ENCODE measurements at places on chromosomes 16 and 17.

DNA sequence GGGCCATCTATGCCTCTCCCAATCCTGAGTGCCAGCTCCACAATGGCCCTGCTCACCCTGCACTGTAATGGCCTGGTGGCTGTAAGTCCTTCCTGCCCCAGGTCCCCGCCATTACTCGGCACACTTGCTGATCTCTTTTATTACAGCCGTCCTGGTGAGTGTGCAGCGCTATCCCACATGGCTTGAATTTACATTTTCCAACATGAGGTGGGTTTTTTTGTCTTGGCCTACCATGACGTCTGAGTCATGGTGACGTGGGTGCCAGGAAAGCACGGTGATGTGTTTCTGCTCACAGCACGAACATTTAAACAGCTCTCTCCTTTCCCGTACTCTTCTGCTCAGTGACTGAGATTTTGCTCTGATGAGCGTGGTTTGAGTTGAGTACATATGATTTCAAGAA lies 55.2 kb upstream of the FOXF1 start:
- DNase-seq = peak; percentile 75

DNA sequence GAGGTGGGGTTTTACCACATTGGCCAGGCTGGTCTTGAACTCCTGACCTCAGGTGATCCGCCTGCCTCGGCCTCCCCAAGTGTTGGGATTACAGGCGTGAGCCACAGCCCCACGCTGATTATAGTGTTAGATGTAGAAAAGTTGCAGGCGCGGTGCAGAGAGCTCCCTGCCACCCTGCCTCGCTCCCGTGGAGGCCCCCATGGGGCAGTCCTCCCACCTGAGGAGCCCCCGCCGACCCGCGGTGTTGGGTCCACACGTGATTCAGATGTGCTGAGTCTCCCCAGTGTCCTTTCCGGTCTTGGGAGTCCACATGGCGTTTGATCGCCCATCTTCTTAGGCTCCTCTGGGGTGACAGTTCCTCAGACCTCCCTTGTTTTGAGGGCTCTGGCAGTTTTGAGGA lies 5.2 kb upstream of the RPL13 start:
- DNase-seq = no peak

- no peak for DNase-seq
Observed at GRCh38 chr17:56933151-56933745, 19.4 kb upstream of the TRIM25 start.

GRCh38 chr17:73826872-73827228 lies 182.6 kb upstream of the SDK2 start:
- DNase-seq = no peak

- peak; percentile 93 for DNase-seq
Observed at GRCh38 chr17:56756536-56756935, 77.2 kb downstream of the C17orf67 start.

- DNase-seq = no peak
Observed at GRCh38 chr16:66082424-66082823, 284.1 kb upstream of the CDH5 start.

DNA sequence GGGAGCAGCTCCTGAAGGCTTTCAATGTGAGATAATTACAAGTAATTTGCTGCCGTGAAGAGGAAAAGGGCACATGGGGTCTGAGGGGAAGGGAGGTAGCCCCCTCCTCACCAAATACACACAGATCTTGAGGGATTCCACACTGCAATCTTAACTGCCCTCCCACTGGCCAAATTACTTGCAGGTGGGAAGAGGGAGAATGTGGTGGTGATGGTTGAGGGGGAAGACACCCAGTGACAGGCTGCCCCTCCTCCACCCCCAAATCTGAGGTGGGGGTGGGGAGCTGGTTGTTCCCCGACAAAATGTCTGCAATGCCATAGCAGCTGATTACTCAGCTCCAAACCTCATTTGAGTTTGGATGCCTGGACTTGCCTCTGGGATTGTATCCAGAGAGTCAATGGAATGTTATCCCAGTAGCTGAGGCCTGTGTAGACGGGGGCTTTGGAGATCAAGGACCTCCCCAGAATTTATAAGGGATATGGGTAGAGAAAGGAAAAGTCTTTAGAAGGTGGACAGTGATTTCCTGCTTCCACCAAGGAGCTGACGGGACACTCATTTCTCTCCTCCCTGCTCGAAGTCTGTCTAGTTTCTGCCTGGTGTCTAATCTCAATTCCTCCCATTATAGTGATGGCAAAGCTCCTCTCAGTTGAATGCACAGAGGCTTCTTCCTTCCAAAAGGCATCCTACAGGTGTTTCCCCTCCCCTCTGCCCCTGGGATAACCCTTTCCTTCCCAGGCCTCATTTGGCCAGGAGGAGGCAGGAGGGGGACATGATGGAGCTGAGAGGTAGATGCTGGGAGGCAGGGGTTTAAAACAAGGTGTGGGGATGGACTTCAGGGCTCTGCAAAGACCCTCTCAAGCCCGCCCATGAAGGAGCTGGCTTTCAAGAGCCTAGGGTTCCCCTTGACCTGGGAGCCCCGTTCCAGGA lies 8.7 kb downstream of the DLX4 start:
- DNase-seq = no peak

GRCh38 chr17:82019690-82020571 lies 2.7 kb downstream of the CENPX start:
- DNase-seq = no peak

GRCh38 chr17:17080181-17080631 lies 37.9 kb downstream of the MPRIP start:
- DNase-seq = no peak

DNA sequence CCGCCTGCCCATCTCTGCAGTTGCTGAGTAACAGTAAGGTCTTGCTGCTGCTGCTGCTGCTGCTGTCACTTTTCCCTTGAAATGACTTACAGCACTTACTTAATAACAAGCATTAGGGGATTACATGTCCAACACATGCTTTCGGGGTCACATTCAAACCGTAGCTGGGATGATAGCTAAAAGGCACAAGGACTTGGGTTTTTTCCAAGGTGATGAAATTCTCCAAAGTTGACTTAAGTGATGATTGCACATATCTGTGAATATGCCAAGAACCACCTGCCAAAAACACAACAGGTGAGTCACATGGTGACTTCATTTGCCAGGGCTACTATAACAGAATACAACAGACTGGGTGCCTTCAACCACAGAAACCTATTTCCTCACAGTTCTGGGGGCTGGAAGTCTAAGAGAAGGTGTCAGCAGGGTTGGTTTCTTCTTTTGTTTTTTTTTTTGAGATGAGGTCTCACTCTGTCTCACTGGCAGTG lies 121.9 kb upstream of the TNRC6C start:
- no peak for DNase-seq

DNA sequence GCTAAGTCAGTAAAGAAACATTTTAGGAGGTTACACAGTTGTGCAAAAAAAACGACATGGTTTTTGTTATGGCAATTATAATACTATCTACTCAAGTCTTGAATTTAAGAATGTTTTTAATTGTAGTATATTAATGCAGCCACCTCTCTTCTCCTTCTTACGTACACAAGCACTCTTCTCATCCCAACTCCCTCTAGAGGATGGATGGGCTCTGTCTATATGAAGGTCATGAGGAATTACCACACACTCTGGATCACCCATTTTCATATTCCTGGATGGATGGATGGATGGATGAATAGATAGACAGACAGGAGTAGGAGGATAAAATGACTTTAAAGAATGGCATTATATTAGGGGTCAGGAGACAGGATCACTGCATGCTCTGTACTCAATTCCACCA lies 120.0 kb downstream of the PHKB start:
- DNase-seq = no peak

GRCh38 chr17:78111727-78112517 lies 16.6 kb downstream of the TMC6 start:
- no peak for DNase-seq

DNA sequence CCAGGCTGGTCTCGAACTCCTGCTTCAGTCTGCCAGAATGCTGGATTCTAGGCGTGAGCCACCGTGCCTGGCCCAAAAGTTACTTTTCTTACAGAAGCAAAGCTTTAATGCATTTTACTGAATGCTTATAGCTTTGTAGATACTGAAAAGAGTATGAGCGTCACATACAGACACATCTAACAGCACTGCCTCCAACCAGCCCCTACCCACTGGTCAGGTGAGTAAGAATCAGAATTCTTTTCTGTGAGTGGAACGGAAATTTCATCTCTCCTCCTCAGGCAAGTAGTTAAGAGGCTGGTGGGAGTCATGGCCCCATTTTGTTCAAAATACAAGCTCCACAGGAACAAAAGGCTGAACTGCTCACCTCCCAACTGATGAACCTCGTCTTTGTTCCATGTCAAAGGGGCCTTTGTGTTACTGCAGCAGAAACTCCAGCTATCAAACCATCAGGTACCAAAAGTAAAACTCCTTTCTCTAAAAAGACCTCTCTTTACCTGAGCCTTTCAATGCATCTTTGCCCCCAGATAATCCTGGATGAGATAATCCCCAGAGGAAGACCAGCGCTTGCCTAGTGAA lies 92.4 kb upstream of the RPH3AL start:
- no peak for DNase-seq

DNA sequence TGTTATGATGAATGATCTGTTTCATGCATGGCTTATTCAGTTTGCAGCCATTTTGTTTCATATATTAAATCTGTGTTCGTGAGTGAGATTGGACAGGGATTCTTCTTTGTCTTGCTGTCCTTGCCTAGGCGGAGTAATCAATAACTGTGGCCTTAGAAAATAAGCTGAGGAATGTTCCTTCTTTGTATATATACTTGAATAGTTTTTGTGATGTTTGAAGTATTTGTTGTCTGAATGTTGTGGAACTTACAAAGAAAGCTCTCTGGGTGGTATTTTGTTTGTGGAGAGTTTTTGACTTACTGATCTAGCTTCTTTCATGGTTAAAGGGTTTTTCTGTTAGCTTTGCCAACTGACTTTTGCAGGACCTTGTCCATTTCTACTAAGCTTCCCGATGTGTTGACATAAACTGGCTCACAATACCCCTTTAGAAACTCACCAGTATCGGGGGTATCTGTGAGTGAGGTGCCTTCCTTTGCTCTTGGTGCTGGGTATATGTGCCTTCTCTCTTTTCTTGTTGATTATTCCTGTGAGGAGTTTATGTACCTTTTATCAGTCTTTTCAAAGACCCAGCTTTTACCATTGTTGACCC lies 166.2 kb downstream of the RPTOR start:
- DNase-seq = no peak

DNA sequence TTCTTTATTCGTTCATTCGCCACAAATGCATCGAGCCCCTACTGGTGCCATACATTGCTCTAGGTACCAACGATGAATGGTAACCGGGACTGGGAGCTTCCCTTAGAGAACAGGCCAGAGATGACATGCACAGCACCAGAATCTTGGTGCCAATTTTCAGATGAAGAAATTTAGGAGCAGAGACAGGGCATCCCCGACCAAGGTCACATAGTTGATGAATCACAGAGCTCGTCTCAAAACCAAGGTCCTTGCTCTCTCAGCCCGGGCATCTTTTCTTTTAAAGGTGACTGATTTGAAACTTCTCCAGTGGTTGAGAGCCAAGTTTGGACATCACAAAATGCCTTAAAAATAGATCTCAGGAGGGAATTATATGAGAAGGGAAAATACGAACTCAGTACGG lies 73.2 kb upstream of the C16orf82 start:
- no peak for DNase-seq

- DNase-seq = no peak
Observed at GRCh38 chr17:81340607-81341515, 45.8 kb upstream of the SLC38A10 start.

- DNase-seq = no peak
Observed at GRCh38 chr17:58005031-58005727, 1.9 kb downstream of the SRSF1 start.

GRCh38 chr17:74631468-74632450 lies 8.2 kb upstream of the CD300E start:
- DNase-seq = no peak

DNA sequence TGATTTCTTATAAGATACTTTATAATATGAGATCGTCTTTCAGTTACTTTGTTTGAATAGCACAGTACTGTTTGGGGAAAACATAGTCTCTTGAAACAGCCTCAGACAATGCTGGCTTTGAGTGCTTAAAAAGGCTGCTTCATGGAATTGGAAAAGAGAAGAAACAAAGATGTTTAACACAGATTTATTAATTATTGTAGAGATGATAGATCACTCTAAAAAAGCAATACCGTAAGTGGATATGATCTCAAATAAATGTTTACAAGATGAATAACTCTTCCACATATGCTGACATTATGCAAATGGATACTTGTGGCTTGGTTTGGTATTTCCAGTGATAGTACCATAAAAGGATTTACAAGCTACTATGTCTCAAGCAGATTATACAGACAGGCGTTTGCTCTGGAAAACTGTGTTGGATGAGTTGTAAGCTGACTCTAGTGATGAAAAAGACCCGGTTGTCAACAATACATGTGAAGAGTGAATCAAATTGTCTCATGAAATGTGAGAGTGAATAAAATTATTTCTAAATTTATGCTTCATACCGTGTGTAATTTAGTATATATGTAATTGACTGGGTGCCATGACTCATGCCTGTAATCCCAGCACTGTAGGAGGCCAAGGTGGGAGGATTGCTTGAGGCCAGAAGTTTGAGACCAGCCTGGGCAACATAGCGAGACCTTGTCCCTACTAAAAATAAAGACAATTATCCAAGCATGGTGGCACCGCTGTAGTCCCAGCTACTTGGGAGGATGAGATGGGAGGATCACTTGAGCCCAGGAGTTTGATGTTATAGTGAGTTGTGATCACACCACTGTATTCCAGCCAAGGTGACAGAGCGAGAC lies 105.4 kb downstream of the FTO start:
- DNase-seq = peak; percentile 83

GRCh38 chr16:27314161-27314723 lies 468 bp downstream of the IL4R start:
- peak; percentile 50 for DNase-seq

DNA sequence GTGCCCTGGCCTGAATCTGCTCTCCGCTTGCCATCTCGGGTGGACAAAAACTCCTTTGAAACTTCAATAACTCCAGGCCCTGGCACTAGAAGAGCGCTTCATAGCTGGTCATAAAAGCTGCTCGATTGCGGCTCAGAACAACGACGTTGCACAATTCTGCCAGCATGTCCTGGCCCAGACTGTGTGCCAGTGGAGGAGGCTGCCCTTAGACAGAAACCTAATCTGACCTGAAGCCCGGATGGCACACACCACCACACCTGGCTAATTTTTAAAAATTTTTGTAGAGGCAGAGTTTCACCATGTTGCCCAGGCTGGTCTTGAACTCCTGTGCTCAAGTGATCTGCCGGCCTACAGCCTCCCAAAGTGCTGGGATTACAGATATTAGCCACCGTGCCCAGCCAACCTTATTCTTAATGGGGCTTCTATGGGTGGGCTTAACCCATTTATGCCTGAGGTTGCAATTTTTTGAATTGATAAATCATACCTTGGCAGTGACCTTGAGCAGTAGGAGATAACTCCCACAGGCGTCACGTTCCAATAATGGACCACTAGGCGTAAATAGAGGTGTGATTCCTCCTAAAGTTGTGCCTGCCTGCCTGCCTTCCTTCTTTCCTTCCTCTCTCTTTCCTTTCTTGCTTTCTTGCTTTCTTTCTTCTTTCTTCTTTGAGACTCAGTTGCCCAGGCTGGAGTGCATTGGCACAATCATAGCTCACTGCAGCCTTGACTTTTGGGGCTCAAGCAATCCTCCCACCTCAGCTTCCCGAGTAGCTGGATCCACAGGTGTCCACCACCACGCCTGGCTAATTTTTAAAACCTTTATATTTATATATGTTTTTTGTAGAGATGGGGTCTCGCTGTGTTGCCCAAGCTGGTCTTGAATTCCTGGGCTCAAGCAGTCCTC lies 1.1 kb upstream of the PPL start:
- DNase-seq = no peak

- peak; percentile 54 for DNase-seq
Observed at GRCh38 chr17:28394337-28395116, 11.5 kb downstream of the SLC46A1 start.

- DNase-seq = no peak
Observed at GRCh38 chr16:75265911-75266701, 14.7 kb upstream of the BCAR1 start.

Measured in AG04449 (cell line).